Activated B cell treated with CpG ODN at 0.5 μM for 24 hours (primary cell): ENCODE measurements at places on chromosomes 5 and 9.

DNA sequence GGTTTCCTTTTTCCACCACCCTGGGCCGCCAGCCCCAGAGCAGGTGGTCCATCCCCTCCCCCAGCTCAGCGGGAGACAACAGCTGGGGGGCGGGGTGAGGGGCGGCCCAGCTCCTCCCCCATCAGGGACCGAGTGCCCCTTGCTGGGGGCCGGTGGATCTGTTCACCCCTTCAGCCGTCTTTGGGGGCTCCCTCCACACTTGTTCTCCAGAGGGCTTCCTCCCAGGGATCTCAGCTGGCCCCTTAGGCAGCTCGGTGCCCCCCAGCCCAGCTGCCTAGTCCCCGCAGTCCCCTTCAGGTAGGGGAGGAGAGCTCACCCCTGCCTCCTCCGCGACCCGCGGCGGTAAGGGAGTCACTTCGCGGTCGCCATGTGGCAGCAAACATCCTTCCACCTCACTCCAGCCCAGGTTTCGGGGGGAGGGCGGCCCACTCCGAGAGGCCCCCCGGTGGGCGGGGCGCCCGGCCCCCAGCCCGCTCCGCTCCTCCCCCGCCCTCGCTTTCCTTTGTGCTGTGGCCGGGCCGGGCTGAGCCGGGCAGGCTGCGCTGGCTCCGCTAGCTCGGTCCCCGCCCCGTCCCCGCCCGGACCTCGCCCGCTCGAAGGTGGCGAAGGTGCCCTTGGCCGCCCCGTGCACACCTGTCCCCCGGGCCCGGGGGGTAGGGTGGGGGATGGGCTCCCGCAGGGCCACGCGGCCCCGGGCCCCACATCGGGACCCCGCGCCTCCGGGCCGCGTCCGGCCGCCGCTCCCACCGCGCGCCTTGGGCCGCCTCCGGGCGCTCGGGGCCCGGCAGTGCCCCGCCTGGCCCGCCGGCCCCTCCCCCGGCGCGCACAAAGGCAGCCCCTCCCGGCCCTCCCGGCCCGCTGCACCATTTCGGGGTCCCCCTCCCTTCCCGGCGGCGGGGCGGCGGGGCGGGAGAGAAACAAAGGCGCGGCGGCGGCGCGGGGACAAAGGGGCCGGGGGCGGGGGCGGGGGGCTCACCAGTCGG is 683 bp downstream of the DBN1 start:
- DNase-seq: peak; percentile 36

GRCh38 chr5:107764976-107765804 is 94.5 kb upstream of the EFNA5 start:
- no peak for DNase-seq

DNA sequence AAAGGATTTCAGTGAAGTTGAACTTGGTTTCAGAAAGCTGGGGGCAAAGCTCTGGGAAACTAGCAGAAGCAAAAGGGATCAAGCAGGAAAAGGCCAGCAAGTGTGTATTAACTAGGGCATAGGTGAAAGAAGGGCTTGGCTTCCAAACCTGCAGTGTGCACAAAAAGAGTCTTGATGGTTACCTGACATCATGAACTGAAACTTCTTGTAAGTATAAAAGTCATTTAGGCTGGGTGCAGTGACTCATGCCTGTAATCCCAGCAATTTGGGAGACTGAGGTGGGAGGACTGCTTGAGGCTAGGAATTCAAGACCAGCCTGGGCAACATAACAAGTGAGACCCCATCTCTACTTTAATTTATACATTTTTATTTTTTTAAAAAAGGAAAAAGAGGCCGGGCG is 216.4 kb downstream of the EPB41L4A start:
- no peak for DNase-seq

DNA sequence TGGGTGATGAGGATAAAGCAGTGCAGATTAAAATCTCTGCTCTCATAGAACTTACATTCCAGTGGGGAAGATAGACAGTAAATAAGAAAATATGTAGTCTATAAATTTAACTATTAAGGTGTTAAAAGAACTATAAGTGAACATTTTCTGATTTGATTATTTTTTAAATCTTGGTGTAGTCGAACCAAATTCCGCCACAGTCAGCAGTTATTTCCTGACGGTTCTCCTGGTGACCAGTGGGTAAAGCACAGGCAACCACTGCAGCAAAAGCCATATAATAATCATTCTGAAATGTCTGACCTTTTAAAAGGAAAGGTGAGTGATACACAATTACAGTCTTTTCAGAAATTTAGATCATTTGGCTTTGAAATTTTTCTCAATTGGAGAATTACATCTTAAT is 27.2 kb downstream of the DCP2 start:
- no peak for DNase-seq

DNA sequence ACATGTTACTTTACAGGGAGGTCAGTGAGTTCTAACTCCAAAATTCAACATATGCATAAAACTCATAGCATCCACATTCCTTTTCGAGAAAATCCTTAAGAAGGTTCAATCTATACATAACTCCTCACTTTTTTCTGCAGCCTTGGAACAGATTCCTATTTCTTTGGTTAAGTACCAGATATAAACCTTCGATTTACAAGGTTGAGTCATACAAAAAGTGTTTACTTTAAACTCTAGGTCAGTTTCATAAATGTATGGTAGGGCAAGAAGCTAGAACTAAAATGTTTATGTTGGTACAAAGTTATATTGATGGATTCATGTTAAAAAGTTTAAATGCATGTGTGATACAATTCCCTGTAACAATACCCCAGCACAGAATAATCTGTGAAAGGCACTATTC is 19.4 kb downstream of the CDKN2AIPNL start:
- no peak for DNase-seq

DNA sequence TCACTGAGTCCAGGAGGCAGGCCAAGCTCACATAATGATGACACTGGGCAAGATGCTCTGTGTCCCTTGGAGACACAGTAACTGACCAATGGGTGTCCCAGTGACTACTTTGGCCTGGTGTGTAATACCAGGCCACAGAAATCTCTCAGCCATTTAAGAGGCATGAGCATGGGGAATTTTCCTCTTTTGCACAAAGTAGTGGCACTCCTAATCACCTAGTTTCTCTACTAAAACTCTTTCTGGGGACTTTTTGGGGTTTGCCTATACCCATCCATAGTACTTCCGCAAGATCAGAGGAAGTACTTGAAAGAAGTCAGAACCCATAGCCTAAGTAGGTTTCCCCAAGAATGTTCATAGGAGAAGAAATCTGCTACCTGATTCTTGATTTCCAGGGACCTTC is 161.9 kb downstream of the ARSB start:
- DNase-seq: no peak

DNA sequence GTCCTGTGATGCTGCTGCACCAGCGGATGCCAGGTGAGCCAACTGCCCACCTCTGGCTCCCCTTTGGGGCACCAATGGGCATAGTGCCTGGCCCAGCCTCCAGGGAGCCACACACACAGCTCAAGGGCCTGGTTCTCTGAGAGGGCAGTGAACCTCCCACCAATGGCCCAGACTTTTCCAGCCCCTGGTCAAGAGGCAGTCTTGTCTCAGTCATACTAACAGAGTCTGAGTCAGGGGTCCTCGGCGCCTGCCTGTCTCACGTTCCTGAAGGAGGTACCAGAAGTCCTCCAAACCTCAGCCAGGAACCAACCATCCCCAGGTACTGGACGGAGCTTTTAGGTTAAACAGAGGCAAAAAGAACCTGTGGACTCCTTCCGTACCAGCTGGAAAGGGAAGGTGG is 121.1 kb downstream of the C5orf15 start:
- DNase-seq: no peak

DNA sequence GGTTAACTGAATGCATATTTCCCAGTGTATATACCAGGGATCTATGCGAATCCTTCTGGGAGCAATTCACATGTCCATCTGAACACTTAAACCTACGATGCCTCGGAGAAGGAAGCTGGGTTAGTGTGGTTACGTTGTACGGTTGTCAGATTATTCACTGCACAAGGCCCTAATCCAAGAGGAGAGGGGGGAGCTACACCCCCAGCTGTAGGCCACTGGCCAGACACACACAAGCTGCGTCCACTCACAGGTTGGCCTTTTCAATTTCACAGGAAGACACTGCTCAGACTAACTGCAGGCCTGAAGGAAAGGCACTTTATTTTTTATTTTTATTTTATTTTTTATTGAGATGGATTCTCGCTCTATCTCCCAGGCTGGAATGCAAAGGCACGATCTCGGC is 184.5 kb upstream of the GNA14 start:
- no peak for DNase-seq

- DNase-seq: no peak
These were observed 34.5 kb upstream of the GABRP start for GRCh38 chr5:170748951-170749471.

GRCh38 chr5:76542887-76543690 is 80.1 kb downstream of the F2RL2 start:
- DNase-seq: no peak

DNA sequence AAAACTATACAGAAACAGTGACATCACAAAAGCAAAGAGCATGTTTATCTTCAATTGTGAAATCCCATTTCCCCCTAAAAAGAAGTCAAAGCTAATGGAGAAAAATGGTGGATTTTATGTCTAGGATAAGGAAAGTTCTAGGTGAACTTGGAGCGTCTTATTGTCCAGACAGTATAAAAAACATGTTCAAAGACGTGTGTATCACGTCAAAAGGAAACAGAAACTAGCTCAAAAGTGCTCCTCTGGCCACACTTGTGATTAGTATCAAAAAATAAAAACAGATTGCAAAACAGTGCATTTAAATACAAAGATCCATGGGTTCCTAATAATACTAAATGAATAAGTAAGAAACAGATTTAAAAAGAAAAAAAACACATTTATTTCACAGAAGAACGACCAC is 568.9 kb downstream of the ANXA1 start:
- no peak for DNase-seq

- DNase-seq: no peak
These were observed 49.7 kb downstream of the POU4F3 start for GRCh38 chr5:146388386-146388785.

DNA sequence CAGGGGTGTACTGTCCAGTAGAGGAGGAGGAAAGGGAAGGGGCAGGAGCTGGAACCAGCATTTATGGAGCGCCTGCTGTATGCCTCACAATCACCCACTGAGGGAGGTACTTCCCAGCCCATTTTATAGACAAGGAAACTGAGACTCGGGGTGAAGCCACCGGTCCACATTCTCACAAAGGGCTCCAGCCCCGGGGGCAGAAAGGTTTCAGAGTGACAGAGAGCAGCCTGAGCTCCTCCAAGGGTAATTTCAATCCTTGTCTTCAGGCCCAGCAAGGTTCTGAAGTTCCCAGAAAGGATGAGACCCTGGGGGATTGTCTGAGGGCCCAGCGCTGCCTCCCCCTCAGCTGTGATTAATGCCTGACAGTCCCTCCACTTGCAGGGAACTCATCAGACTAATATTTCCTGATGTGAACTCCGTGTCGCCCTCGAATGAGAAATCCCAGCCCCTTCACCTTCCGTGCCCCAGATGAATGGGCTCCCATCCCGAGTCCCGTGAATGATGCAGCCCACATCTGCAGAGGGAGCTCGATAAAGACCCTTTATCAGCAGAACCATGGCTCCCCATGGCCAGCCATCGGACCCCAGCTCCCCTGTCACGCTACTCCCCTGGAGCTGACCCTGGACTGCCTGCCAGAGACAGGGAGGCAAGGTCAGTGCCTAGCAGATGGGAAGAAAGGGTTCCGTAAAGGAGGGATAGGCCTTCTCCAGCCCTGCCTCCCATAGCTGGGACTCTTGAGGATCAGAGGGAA is 32.1 kb upstream of the MVB12B start:
- no peak for DNase-seq

- peak; percentile 2 for DNase-seq
These were observed 76.0 kb downstream of the ANKRD33B start for GRCh38 chr5:10639846-10640368.

DNA sequence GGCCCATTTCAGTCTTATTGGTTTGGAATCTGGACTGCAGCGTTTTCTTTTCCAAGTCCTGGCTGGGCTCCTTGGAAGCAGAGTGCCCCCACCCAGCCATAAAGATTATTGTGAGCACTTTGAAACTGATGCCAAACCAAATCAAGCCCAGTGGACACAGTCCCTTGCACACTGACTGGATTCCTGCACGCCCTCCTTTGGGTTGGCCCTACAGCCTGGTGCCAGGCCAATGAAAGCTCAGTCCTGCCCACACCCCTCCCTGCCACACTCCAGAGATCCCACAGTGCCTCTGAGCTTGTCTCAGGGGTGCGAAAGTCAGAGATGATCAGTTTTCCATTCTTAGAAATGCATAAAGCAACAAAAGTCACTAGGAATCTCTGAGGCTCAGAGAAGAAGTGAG is 181.9 kb downstream of the CETN3 start:
- no peak for DNase-seq

DNA sequence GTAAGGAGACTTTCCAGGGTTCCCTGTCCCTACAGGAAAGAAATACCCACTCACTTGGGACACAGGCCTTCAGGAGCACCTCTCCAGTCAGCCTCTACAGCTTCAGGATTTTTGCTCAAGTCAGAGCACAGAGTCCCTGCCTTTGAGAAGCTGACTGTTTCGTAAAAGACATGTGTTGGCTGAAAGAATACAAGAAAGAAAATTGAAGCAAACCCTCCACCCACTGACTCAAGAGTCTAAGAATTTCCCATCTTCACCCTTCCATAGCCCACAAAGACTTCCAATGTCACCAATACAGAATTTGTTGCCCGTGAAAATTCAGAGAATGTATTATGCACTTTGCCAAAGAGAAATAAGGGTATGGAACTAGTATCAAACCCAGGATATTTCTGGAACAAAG is 53.0 kb upstream of the ZNF622 start:
- DNase-seq: no peak

DNA sequence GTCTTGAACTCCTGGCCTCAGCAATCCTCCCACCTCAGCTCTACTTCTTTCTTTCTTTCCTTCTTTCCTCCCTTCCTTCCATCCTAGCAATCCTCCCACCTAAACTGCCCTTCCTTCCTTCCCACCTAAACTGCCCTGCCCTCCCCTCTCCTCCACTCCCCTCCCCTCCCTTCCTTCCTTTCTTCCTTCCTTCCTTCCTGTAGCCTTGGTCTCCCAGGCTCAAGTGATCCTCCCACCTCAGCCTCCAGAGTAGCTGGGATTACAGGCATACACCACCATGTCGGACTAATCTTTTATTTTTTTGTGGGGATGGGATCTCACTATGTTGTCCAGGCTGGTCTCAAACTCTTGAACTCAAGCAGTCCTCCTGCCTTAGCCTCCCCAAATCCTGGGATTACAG is 65.8 kb downstream of the NFIB start:
- DNase-seq: no peak

DNA sequence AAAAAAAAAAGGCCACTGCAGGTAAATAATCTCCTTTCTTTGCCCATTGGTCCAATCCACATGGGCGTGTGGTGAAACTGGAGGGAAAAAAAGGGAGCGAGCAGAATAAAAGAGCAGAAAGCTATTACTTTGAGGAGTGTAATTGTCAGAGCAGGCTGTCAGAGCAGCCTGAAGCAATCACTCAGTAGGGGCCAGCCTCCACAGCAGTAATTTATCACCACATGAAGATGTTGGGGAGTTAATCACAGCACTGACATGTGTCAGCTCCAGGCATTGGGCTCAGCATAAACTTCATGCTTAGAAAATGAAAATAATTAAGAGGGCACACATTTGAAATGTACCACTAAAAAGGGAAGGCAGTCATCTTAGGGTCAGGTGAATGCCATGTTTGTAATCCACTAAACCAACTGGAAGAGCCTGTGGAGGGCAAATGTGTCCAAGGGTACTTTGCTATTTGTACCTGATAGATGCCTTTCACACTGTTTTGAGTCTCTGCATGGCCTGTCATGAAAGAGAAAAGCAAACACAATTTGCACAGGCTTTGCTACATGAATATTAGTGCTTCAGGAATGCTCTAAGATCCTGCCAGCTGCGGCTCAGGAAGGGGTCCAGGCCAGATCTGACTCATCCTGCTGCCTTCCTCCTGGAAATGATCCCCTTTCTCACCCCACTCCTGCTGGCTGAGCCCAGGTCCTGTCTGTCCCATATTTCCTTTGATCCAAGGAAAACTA is 2.9 kb upstream of the PTGER4 start:
- no peak for DNase-seq
